ENCODE measurements at places on chromosomes 7 and 10.
A peak's percentile ranks its signal among the peaks of the same experiment; 100 is the strongest.

DNA sequence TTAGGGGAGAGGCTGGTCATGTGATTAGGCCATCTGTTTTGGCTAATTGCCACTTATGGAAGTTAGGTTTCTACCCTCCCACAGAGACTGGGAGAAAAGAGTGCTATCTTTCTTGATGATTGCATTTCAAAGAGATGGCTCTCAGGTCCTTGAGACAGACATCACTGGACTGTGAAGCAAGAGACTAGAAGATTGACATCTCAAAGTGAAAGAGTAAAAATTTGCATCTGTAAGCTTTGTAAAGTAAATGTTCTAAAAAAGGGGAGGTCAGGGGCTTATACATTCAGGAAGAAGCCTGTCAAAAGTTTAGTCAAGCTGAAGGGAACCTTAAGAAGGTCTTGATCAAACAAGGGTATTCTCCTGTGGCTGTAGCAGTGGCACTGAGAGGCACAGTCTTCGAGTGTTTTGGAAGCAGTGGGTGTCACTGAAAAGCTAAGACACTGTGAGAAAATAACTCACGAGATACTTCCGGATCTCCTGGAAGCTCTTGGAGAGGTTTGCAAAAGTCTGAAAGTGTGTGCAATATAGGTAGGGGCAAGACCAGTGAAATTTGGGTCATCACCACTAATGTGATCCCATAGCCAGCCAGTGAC, 342.1 kb downstream of the PHF14 start:
- H3K36me3 ChIP-seq, result no peaks in the 10 kb centered on the region
- no peak for DNase-seq
- no peaks in the 10 kb centered on the region for H3K27me3 ChIP-seq
- no peaks in the 10 kb centered on the region for H3K4me1 ChIP-seq
- no peak overlapping the region for H3K4me3 ChIP-seq

DNA sequence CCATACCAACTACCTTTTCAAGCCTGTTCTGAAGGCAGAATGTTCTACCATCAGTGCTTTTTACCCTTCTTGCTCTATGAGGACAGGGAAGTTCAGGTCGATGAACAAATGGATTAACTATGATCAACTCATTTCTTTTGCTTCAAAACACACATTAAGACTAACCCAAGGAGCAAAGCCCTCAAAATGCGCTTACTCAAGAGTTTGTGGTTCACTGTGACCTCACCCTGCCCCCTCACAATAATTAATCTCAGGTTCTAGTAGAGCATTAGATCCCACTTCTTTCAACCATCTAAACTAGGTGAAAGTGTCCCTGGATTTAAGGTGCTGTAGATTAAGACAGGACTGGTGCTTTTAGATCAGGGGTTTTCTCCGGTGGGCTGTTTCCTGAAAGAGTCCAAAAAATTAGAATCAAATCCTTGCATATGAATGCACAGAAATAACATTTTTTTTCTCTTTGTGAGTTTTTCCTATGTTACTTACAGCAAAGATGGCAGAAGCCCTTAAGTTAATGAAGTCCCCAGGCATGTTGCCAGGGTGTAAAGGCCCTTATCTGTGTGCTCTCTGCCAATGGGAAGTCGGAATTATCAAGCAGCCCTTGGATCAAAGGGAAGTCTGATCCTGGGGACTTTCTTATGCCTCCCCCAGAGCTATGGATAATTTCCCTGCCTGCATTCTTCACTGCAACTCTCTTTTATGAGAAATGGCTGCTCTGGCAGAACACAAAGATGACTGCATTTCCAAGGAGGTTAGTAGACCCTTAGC, 205.5 kb upstream of the STK17A start:
- H3K4me3 ChIP-seq, result no peak overlapping the region
- DNase-seq, result peak; percentile 59
- no peak overlapping the region for H3K27ac ChIP-seq
- no peaks in the 10 kb centered on the region for H3K4me1 ChIP-seq
- H3K27me3 ChIP-seq, result peaks cover 6% of the 10 kb centered on the region
- H3K36me3 ChIP-seq, result no peaks in the 10 kb centered on the region

DNA sequence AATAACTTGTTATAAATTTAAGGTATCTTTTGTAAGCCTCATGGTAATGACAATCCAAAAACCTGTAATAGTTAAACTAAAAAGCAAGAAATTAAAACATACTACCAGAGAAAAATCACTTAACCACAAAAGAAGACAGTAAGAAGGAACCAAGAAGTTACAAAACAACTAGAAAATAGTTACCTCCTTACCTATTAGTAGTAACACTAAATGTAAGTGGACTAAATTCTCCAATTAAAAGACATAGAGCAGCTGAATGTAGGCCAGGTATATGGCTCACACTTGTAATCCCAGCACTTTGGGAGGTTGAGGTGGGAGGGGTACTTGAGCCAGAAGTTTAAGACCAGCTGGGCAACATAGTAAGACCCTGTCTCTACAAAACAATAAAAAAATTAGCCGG, 84.0 kb downstream of the SNX13 start:
- H3K27me3 ChIP-seq, result no peaks in the 10 kb centered on the region
- peaks cover 2% of the 10 kb centered on the region for H3K36me3 ChIP-seq
- no peak overlapping the region for H3K27ac ChIP-seq
- H3K4me1 ChIP-seq, result no peaks in the 10 kb centered on the region
- no peak overlapping the region for H3K4me3 ChIP-seq

GRCh38 chr10:63409465-63410027, 56.2 kb downstream of the JMJD1C start:
- no peak overlapping the region for H3K4me3 ChIP-seq
- H3K27ac ChIP-seq, result peak overlapping the region; percentile 56
- no peaks in the 10 kb centered on the region for H3K27me3 ChIP-seq
- peaks cover 7% of the 10 kb centered on the region for H3K4me1 ChIP-seq
- H3K36me3 ChIP-seq, result no peaks in the 10 kb centered on the region

- H3K36me3 ChIP-seq, result no peaks in the 10 kb centered on the region
- H3K27ac ChIP-seq, result no peak overlapping the region
- no peak overlapping the region for H3K4me3 ChIP-seq
Measured at GRCh38 chr7:26372704-26373103, 81.0 kb downstream of the SNX10 start.

DNA sequence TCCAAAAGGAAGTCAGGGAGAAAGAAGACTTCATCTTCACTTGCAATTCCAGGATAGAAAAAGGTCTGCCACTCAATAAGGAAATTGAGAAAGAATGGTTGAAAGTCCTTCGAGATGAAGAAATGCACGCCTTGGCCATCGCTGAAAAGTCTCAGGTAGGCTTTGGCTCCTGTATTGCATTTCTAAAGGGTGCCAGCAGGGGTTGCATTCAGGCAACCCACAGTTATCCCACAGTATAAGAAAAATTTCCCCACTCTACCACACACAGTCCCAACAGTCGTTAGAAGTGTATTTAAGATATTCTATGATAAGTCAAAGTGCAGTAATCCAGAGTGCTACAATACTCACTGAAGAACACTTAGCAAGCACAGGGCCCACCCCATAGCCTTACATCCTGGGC, 93.4 kb upstream of the FGL2 start:
- DNase-seq, result no peak
- H3K27ac ChIP-seq, result no peak overlapping the region
- no peak overlapping the region for H3K4me3 ChIP-seq
- no peaks in the 10 kb centered on the region for H3K27me3 ChIP-seq
- no peaks in the 10 kb centered on the region for H3K36me3 ChIP-seq

GRCh38 chr7:36951257-36951697, 227.0 kb upstream of the AOAH start:
- no peaks in the 10 kb centered on the region for H3K4me1 ChIP-seq
- no peaks in the 10 kb centered on the region for H3K27me3 ChIP-seq
- H3K36me3 ChIP-seq, result no peaks in the 10 kb centered on the region
- H3K27ac ChIP-seq, result no peak overlapping the region

- peak; percentile 91 for DNase-seq
- peak overlapping the region; percentile 60 for H3K27ac ChIP-seq
- peaks cover 1% of the 10 kb centered on the region for H3K36me3 ChIP-seq
- peaks cover 3% of the 10 kb centered on the region for H3K27me3 ChIP-seq
- peaks cover 14% of the 10 kb centered on the region for H3K4me1 ChIP-seq
Measured at GRCh38 chr10:122462533-122463465, 1.4 kb downstream of the HTRA1 start.

DNA sequence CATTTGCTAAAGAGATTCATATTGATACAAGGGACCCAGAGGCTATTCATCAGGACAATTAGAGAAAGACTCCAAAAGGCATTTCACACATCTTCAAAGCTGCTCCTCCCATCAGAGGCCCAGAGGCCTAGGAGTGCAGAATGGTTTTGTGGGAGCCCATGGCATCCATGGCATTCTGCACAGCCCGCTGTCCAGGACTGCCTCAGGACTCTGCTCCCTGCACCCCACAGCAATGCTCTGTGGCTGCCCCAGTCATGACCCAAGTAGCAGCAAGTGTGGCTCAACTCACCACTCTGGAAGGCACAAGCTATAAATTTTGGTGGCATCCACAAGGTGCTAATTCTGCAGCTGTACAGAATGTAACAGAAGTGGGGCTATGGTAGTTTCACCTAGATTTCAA, 38.5 kb downstream of the ZNF438 start:
- H3K4me1 ChIP-seq, result peaks cover 4% of the 10 kb centered on the region
- no peaks in the 10 kb centered on the region for H3K36me3 ChIP-seq
- no peak overlapping the region for H3K4me3 ChIP-seq
- H3K27me3 ChIP-seq, result no peaks in the 10 kb centered on the region
- DNase-seq, result no peak

All from osteoblast (primary cell).